ENCODE measurements at places on chromosomes 2 and 18.

DNA sequence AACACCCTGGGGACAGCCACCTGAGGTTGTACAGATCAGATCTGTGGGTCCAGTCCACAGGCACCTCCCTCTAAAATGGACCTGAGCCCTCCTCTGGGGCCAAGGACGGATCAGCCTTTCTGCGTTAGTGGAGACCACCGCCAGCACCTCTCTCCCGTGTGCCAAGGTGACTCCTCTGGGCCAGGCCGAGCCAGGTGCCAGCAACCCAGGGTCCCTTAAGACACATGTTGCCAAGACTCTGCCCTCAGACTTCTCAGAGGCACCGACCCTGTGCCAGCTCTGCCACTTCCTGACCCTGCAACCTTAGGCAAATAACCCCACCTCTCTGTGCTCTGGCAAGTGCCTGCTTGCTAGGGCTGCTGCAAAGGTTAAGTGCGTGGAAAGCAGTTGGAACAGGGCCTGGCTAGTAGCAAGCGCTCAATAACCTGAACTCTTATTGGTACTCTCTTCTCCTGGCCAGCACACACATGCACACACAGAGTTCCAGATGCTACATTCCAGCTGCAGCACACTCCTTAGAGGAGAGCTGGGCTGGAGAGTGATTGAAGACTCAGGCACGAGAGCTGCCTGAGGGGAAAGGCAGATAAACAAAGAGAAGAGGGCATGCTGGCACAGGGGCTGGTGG lies 105.6 kb downstream of the TNS1 start:
- no peak for DNase-seq

- no peak for DNase-seq
These were observed 16.2 kb downstream of the YWHAQ start for GRCh38 chr2:9614562-9614961.

GRCh38 chr2:11667866-11668637 lies 1.9 kb downstream of the NTSR2 start:
- DNase-seq, result no peak

DNA sequence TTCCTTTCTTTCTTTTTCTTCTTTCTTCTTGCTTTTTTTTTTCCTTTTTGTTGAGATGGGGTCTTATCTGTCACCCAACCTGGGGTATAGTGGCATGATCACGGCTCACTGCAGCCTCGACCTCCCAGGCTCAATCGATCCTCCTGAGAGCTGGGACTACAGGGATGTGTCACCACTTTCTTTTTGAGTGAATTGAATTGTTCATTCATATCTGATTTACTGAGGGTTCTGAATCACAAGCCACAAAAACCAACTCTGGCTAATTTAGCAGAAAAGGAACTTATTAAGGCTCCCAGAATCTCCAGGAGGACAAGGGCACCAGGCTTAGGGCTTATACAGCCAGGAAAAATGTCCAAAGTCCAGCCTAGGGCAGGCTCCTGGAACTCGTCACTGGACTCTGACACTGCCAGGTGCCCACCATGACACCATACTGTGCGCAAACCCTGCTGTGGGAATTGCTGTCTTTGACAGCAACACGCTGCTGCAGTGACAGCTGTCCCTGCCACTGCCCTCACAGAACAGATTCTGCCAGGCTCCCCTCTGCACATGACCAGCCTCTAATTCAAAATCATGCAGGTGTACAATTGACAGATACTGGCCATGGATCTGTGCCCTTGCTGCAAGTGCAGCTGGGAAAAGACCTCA lies 42.9 kb upstream of the EML6 start:
- DNase-seq, result no peak

DNA sequence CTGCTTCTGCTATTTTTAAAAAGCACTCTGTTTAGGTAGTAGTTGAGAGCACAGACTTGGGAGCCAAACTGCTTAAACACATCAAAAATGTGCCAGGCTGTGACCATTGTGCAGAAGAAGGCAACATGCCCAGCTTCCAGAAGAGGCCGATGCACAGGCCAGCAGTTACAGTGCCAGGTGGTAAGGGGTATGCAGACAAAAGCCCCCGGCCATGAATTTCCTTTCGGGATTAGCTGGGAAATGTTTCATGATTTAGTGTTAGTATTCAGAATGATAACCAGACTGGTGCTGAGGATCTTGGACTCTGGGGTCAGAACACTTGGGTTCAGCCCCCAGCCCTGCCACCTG lies 40.0 kb upstream of the ATG16L1 start:
- no peak for DNase-seq

DNA sequence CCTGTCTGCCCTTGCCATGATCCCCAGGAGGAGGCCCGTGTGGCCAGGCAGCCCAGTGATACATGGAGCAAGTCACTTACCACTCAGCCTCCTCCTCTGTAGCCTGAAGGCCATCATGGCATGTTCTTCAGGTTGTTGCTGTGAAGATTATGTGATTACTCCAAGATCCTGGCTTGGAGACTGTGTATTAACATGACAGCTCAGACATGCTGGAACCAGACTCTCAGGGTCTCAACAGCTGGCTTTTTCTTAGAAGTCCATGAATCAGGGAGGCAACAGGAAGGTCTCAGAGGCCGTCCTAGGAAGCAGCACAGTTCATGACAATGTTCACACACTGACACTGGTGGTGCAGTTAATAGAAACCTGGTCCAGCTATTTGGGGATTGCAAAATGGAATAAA lies 158.6 kb upstream of the TWIST2 start:
- DNase-seq, result no peak

Data from D341Med (cell line).